ENCODE measurements at places on chromosomes 4 and X. TPM values are rescaled to one million over a fixed set of nuclear protein-coding genes. Genes with fewer than 3 reads are reported as not detected.

LINC00632 gene
- 152 TPM for total RNA-seq

DNAAF6 gene
- not detected for total RNA-seq

FAM9B gene
- not detected for total RNA-seq

TLR7 gene
- 0.05 TPM for total RNA-seq

SPRY1 gene
- 54.1 TPM for total RNA-seq

CHRNA9 gene
- 0.43 TPM for total RNA-seq

ARMCX1 gene
- 31.6 TPM for total RNA-seq

ADAM29 gene
- not detected for total RNA-seq

IL13RA2 gene
- not detected for total RNA-seq

INTU gene
- total RNA-seq, result 18.8 TPM
